ENCODE measurements at places on chromosomes 4 and X.

DNA sequence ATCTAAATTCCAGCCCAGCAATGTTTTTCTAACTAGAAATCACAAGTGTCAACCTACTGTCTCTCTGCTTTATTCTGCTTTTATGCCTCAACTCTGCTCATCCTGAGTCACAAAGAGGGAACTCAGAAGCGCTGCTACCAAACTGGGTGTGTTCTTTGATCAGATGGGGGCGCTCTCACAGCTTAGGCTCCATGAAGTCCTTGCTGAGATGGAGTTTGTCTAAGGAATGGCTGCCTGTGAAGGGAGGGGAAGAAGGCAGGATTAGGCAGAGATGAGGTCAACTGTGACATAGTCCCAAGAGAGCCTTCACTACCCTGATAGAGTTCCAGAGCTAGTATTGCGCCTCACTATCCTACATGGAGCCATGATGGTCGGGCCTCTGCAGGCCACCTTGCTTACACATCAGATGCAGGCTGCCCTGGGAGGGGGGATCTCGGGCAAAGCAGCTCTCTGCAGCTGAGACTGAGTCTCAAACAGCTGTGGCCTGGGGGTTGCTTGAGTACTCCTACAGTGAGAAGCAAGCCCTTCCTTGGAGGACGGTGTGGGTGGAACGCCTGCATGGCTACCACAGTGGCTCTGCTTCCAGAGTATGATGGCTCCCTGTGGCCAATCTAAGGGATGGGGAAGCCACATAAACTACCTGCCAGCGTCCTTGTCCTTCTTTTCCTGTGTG lies 219.9 kb downstream of the CCNG2 start:
- no peak for DNase-seq

GRCh38 chr4:73436674-73437557 lies 895 bp downstream of the AFP start:
- no peak for DNase-seq

- DNase-seq: no peak
Observed at GRCh38 chrX:39903343-39903742, 194.4 kb downstream of the BCOR start.

- DNase-seq: no peak
Observed at GRCh38 chr4:76611616-76612207, 176.7 kb downstream of the SHROOM3 start.

- DNase-seq: no peak
Observed at GRCh38 chr4:57158221-57158620, 48.0 kb upstream of the IGFBP7 start.

- DNase-seq: no peak
Observed at GRCh38 chr4:91220315-91220714, 1083.5 kb upstream of the GRID2 start.

DNA sequence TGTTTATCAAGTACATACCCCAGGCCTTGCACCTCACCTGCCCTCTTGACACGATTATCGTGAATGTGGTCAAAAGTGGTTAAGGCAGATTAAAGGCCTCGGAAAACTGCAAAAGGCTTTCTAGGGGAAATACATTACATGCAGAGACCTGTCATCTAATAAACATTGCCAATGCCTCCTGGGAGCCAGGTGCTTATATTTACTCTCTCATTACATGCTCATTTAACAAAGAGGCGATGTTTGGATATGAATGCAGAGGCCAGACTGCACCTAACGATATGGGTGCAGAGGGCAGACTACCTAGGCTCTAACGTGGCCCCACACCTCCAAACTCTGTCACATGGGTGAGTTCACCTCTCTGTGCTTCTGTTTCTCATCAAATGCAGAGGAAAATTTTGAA lies 14.5 kb downstream of the CRMP1 start:
- no peak for DNase-seq

DNA sequence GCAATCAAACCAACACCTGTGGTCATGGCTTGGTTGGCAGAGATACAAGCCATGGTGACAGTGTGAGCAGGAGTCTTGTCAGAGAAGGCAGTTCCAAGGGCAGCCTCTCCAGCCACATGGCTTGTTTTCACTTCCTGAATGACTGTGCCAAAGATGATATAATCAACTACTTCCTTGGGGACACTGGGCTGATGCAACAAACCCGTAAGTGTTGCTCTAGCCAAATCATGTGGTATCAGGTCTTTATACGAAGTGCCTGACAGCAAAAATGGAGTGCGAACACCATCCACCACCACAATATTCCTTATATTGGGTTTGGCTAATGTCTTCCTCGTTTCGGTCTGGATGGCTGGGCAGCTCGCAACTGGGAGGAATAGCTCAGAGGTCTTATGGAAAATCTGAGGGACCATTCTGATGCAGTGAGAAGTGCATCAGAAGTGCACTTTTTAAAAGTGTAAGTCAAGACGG lies 922.0 kb downstream of the NLGN4X start:
- no peak for DNase-seq
